ENCODE measurements at places on chromosomes 5 and 9. TPM values are rescaled to one million over a fixed set of nuclear protein-coding genes. Genes with fewer than 3 reads are reported as not detected.

C5orf58 gene
- not detected for total RNA-seq

PCDHB11 gene
- 0.43 TPM for total RNA-seq

CD274 gene
- total RNA-seq: 15.2 TPM

SPINK4 gene
- not detected for total RNA-seq

IFNK gene
- total RNA-seq: not detected

BRIX1 gene
- 42.0 TPM for total RNA-seq

CDKN2A gene
- total RNA-seq: 0.64 TPM

PLPP7 gene
- total RNA-seq: not detected

MRPL50 gene
- total RNA-seq: 17.1 TPM

CMYA5 gene
- 0.21 TPM for total RNA-seq

DHFR gene
- total RNA-seq: 4.8 TPM

CRB2 gene
- under 0.01 TPM for total RNA-seq

HAND1 gene
- not detected for total RNA-seq

KIF4B gene
- not detected for total RNA-seq

SLC34A3 gene
- not detected for total RNA-seq

DPYSL3 gene
- total RNA-seq: 4.0 TPM

PCDHGB2 gene
- not detected for total RNA-seq

HEMGN gene
- total RNA-seq: not detected

TOR1A gene
- 23.9 TPM for total RNA-seq

ABHD17B gene
- 18.3 TPM for total RNA-seq

KLF9 gene
- 19.0 TPM for total RNA-seq

EPB41L4B gene
- total RNA-seq: 31.5 TPM

TXNDC8 gene
- total RNA-seq: not detected

GRM6 gene
- total RNA-seq: not detected

PAEP gene
- not detected for total RNA-seq

CENPH gene
- total RNA-seq: 9.6 TPM

MLLT3 gene
- 19.6 TPM for total RNA-seq

UGT3A1 gene
- 1.4 TPM for total RNA-seq

PTGER4 gene
- 25.3 TPM for total RNA-seq

SPINK5 gene
- total RNA-seq: 14.1 TPM

PTGDS gene
- not detected for total RNA-seq

CYSRT1 gene
- 6.0 TPM for total RNA-seq

HSPB3 gene
- not detected for total RNA-seq

SLC46A2 gene
- total RNA-seq: not detected

CNTNAP3 gene
- 7.0 TPM for total RNA-seq

PCSK5 gene
- total RNA-seq: 12.5 TPM

ADAMTS16 gene
- not detected for total RNA-seq

PRDM9 gene
- under 0.01 TPM for total RNA-seq

NSD1 gene
- total RNA-seq: 33.0 TPM

FBXL17 gene
- 5.1 TPM for total RNA-seq

IFNA13 gene
- not detected for total RNA-seq

PCDHGA3 gene
- under 0.01 TPM for total RNA-seq

PIP5KL1 gene
- total RNA-seq: 3.8 TPM

PITX1 gene
- total RNA-seq: 87.6 TPM

SPATA31A3 gene
- not detected for total RNA-seq

CCL19 gene
- total RNA-seq: not detected

ANKRD34B gene
- 0.96 TPM for total RNA-seq

AGXT2 gene
- not detected for total RNA-seq

TLE1 gene
- 50.1 TPM for total RNA-seq
